Immature natural killer cell (primary cell): ENCODE measurements at places on chromosomes 5 and 9. TPM values are rescaled to one million over a fixed set of nuclear protein-coding genes. Genes with fewer than 3 reads are reported as not detected.

PRDM9 gene
- not detected for polyA plus RNA-seq

EDIL3 gene
- not detected for polyA plus RNA-seq

ZNF618 gene
- polyA plus RNA-seq = 4.1 TPM

TOMM5 gene
- polyA plus RNA-seq = 205 TPM

PTPN3 gene
- polyA plus RNA-seq = not detected

OR1N1 gene
- polyA plus RNA-seq = not detected

OTULINL gene
- polyA plus RNA-seq = 47.1 TPM

ZFAND5 gene
- 44.2 TPM for polyA plus RNA-seq

CYSRT1 gene
- polyA plus RNA-seq = 0.19 TPM

UBAP1 gene
- polyA plus RNA-seq = 37.8 TPM

BASP1 gene
- 1.6 TPM for polyA plus RNA-seq

ACTBL2 gene
- polyA plus RNA-seq = not detected

KLHL3 gene
- not detected for polyA plus RNA-seq

C9orf72 gene
- 4.5 TPM for polyA plus RNA-seq

CCDC192 gene
- not detected for polyA plus RNA-seq

SHISAL2B gene
- polyA plus RNA-seq = not detected

SLC46A2 gene
- 0.13 TPM for polyA plus RNA-seq

DNA sequence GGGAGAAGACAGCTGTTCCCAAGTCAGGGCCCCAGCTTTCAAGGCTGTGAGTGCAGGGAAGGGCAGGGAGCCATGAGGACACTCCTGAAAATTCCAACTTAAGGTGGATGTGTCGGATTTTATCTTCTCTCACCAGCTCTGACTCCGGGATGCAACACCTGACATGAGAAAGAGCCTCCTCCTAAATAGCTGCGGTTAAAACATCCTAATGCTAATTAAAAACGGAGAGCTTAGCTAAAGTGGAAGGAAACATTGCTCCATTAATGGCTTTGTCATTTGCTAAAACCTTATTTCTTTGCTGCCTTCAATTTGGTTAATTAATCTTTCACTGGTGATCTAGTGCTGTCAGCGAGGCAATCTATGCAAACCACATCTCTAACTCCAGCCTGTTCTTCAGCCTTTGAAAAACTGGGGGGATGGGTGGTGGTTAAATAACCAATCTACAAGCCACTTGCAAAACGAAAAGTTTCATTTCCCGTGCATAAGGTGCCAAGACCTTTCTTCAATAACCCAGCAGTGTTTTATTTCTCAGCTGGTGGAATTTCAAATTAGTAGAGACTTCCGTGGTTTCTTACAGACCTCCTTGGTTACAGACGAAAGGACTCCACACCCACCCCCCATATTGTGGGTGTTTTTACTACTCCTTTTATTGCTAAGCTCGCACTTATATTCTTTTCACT is 379.6 kb downstream of the MLLT3 start:
- DNase-seq = peak; percentile 59
- H3K36me3 ChIP-seq = no peaks in the 10 kb centered on the region
- H3K4me1 ChIP-seq = peaks cover 39% of the 10 kb centered on the region
- H3K4me3 ChIP-seq = peak overlapping the region; percentile 76

DNA sequence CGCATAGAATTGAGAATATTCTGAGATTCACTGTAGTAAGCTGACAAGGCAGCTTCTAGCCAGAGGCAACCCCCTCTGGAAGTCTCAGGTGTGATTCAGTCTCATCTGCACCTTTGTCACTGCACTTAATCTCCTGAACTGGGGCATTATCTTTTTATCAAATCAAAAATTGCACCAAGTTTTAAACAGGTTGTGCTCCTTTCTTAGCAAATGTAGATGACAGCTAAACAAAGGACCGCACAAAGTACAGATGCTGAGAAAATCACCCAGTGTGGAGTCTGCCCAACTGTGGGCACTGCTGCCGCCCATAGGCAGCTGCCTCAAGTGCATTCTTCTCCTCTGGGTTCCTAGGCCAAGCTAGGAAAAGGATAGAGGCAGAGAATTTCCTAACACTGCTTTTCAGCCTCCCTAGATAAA is 51.1 kb downstream of the STARD4 start:
- peaks cover 3% of the 10 kb centered on the region for H3K27me3 ChIP-seq
- no peak overlapping the region for H3K4me3 ChIP-seq
- no peaks in the 10 kb centered on the region for H3K36me3 ChIP-seq
- no peak overlapping the region for H3K27ac ChIP-seq

DNA sequence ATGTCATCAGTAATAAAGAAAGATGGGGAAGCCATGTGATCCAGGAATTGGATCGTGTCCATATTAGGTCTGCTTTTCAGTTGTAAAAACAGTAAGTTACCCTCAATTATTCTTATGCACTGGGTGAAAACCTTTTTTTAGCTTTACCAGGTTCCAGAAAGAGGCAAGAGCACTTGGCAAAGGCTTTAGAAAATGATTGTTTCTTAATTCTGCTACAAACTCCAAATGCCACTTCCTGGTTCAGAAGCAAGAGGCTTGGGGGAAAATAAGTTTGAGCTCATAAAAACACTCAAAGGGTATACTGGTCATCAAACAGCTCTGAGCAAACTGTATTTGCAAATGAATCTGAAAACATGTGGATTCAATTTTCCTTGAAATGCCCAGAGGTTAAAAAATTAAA is 615.6 kb downstream of the EBF1 start:
- no peak overlapping the region for H3K4me3 ChIP-seq
- no peak for DNase-seq
- H3K4me1 ChIP-seq = no peaks in the 10 kb centered on the region
- H3K36me3 ChIP-seq = no peaks in the 10 kb centered on the region

DNA sequence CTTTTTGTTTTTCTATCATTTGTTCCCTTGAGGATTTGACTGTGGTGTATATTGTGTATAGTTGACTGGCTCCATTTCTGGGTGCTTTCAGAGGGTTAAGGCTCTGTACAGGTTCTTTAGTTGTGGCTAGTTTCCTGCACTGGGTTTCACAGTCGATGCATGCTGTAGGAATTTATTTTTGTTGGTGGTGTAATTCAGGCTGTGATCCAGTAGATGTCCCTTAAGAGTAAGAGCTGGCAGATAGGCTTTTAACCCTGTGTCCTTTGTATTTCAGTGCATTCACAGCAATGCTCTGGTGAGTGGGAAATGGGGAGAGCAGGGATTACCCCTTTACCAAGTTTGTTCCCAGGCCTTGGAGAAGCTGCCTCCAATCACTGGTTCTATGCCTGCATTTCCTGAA is 112.9 kb downstream of the SPATA31D1 start:
- H3K36me3 ChIP-seq = no peaks in the 10 kb centered on the region
- DNase-seq = no peak
- H3K4me3 ChIP-seq = no peak overlapping the region
- H3K4me1 ChIP-seq = no peaks in the 10 kb centered on the region

DNA sequence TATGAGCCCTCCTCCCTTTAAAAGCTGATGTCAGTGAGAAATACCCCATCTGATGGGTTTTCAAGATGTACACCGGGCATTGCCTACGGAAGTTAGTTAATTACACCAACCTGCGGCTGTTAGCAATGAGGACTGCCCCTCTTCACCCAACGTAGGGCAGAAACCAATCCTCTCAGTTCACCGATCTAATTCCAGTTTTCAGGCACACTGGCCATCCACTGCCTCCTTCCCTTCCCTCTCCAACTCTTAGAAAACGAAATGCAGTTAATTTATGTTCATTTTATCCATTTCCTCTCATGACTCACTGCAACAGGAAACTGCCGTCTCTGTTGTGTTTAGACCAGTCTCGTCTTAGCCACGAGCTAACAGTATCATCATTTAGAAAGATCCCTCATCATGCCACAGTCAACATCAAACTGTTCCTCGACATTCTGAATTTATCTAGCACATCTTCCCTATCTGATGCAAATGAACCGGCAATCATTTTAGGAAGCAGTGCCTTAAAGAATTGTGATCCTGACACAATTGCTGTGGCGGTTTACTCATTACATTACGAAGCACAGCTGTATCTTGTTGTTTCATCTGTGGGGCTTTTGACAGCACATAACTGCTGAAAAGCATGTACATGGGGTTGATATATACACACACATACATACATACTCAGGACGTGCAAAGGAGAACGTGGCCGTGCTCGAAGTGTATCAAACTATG is 168.6 kb downstream of the EFNA5 start:
- H3K27ac ChIP-seq = peak overlapping the region; percentile 92
- DNase-seq = peak; percentile 63
- H3K4me1 ChIP-seq = peaks cover 59% of the 10 kb centered on the region
- peak overlapping the region; percentile 84 for H3K4me3 ChIP-seq
- peaks cover 8% of the 10 kb centered on the region for H3K36me3 ChIP-seq
- no peaks in the 10 kb centered on the region for H3K27me3 ChIP-seq

GRCh38 chr9:5574097-5574496 is 54.8 kb upstream of the RIC1 start:
- H3K4me1 ChIP-seq = peaks cover under 1% of the 10 kb centered on the region
- no peak for DNase-seq
- no peaks in the 10 kb centered on the region for H3K27me3 ChIP-seq
- peaks cover 4% of the 10 kb centered on the region for H3K36me3 ChIP-seq

GRCh38 chr9:112234779-112235178 is 59.7 kb upstream of the SUSD1 start:
- DNase-seq = no peak
- peaks cover 5% of the 10 kb centered on the region for H3K36me3 ChIP-seq
- no peak overlapping the region for H3K4me3 ChIP-seq
- H3K27me3 ChIP-seq = no peaks in the 10 kb centered on the region
- peaks cover 21% of the 10 kb centered on the region for H3K4me1 ChIP-seq
- H3K27ac ChIP-seq = no peak overlapping the region

- H3K36me3 ChIP-seq = no peaks in the 10 kb centered on the region
- DNase-seq = no peak
- H3K27ac ChIP-seq = no peak overlapping the region
- peaks cover 11% of the 10 kb centered on the region for H3K27me3 ChIP-seq
- H3K4me3 ChIP-seq = no peak overlapping the region
- peaks cover 18% of the 10 kb centered on the region for H3K4me1 ChIP-seq
These were observed 27.4 kb upstream of the GADD45G start for GRCh38 chr9:89577363-89577762.

- no peak overlapping the region for H3K4me3 ChIP-seq
- H3K27me3 ChIP-seq = peaks cover 2% of the 10 kb centered on the region
- no peak overlapping the region for H3K27ac ChIP-seq
These were observed 379.7 kb downstream of the MAT2B start for GRCh38 chr5:163885117-163885516.

GRCh38 chr5:113294311-113295110 is 140.3 kb downstream of the TSSK1B start:
- H3K36me3 ChIP-seq = no peaks in the 10 kb centered on the region
- H3K27me3 ChIP-seq = peaks cover 23% of the 10 kb centered on the region
- H3K4me1 ChIP-seq = peaks cover 30% of the 10 kb centered on the region
- DNase-seq = peak; percentile 64
- peak overlapping the region; percentile 90 for H3K4me3 ChIP-seq

GRCh38 chr5:128284236-128284635 is 200.7 kb downstream of the SLC12A2 start:
- H3K4me3 ChIP-seq = no peak overlapping the region
- no peaks in the 10 kb centered on the region for H3K36me3 ChIP-seq
- no peaks in the 10 kb centered on the region for H3K4me1 ChIP-seq

DNA sequence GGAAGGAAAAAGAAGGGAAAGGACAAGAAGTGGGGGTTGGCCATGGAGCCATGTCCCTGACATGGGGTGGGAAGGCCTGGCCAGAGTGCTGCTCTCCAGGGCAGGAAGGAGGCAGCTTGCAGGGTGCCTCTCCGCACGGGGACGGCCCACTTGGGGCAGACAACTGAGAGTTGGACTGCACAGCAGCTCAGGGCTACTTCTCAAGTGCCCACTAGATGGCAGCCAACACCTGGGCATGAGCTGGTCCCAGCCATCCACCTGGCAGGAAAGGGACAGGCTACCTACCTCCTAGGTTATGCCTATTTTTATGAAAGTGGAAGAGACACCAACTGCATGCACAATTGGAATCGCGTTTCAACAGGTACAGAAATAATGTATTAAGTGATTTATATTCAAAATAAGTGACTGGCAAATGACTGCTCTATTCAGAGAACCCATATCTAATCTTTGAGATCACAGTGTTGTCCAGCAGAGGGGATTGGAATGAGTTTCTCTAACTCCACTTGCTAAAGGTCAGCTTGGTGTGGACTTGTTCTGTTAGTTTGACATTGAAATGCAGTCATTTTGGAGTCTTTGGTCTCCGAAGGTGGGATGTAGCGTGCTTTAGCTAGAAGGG is 113.4 kb downstream of the SYK start:
- H3K4me1 ChIP-seq = no peaks in the 10 kb centered on the region
- H3K27ac ChIP-seq = no peak overlapping the region
- DNase-seq = peak; percentile 65
- H3K36me3 ChIP-seq = no peaks in the 10 kb centered on the region
- H3K4me3 ChIP-seq = no peak overlapping the region
- peaks cover 5% of the 10 kb centered on the region for H3K27me3 ChIP-seq

- no peak overlapping the region for H3K4me3 ChIP-seq
- peaks cover 11% of the 10 kb centered on the region for H3K4me1 ChIP-seq
- no peak overlapping the region for H3K27ac ChIP-seq
- H3K36me3 ChIP-seq = peaks cover 34% of the 10 kb centered on the region
These were observed 5.4 kb downstream of the MRPS27 start for GRCh38 chr5:72314571-72315172.

GRCh38 chr5:65041296-65042158 is 272.8 kb downstream of the CWC27 start:
- peaks cover 3% of the 10 kb centered on the region for H3K27me3 ChIP-seq
- no peak for DNase-seq
- no peak overlapping the region for H3K27ac ChIP-seq
- no peaks in the 10 kb centered on the region for H3K36me3 ChIP-seq

DNA sequence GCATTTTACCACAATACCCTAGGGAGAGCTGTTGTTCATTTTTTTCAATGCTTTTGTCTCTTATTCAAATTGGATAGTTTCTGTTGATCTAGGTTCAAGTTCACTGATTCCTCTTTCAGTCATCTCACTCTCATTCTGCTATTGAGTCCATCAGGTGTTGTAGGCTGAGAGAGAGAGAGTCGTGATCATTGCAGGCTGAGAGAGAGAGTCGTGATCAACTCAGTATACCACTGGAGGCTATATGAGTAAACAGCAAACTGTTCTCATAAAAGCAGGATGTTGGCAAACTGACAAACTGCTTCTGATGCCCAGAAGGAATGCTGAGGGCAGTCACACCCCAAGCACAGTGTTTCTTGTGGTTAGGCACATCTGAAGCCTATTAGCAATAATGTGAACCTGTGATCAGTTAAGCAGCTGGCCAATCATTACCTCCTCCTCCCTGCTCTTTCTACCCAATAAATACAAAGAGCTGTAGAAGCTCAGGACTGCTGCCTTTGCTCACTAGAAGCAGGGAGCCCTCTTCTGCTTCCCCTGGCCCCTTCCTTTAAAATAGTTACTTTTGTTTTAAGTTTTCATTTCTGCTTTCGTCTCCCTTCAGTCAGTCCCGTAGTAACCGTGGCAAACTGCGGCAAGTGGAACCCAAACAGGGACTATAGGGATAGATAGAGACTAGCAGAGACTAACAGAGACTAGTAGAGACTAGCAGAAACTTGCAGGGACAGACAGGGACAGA is 476.1 kb upstream of the ACO1 start:
- no peak for DNase-seq
- no peaks in the 10 kb centered on the region for H3K4me1 ChIP-seq
- peak overlapping the region; percentile 46 for H3K4me3 ChIP-seq
- no peak overlapping the region for H3K27ac ChIP-seq
- H3K27me3 ChIP-seq = no peaks in the 10 kb centered on the region

- H3K27me3 ChIP-seq = peaks cover 2% of the 10 kb centered on the region
- no peak for DNase-seq
- H3K4me3 ChIP-seq = no peak overlapping the region
- no peak overlapping the region for H3K27ac ChIP-seq
- H3K36me3 ChIP-seq = no peaks in the 10 kb centered on the region
These were observed 161.6 kb upstream of the PANK3 start for GRCh38 chr5:168740811-168741213.

GRCh38 chr9:114465906-114466900 is 39.1 kb downstream of the WHRN start:
- H3K4me3 ChIP-seq = no peak overlapping the region
- no peaks in the 10 kb centered on the region for H3K36me3 ChIP-seq
- peaks cover 4% of the 10 kb centered on the region for H3K27me3 ChIP-seq
- DNase-seq = no peak
- no peak overlapping the region for H3K27ac ChIP-seq
